GM12864 (cell line): ENCODE measurements at places on chromosomes 2 and 18.

- no peak for DNase-seq
Observed at GRCh38 chr18:75545189-75545588, 117.7 kb upstream of the SMIM21 start.

DNA sequence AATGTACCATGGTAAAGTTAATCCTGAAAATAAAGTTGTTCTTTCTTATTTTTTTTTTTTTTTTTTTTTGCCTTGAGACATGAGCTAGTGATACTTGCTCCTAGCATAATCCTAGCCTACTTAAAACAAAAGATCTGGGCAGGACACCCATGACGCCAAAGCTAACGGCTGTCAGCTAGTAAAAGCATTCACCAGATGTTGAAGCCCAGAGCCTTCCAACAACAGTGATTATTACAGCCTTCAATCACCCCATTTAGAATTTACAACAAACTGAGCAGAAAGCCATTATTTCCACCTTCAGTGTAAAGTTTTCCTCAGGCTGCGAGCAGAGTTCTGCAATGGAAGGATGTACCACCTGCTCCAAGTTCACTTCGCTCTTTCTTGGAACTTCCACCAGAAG is 259.5 kb downstream of the SP3 start:
- no peak for DNase-seq

GRCh38 chr2:37708146-37708545 is 36.7 kb upstream of the CDC42EP3 start:
- DNase-seq: no peak

DNA sequence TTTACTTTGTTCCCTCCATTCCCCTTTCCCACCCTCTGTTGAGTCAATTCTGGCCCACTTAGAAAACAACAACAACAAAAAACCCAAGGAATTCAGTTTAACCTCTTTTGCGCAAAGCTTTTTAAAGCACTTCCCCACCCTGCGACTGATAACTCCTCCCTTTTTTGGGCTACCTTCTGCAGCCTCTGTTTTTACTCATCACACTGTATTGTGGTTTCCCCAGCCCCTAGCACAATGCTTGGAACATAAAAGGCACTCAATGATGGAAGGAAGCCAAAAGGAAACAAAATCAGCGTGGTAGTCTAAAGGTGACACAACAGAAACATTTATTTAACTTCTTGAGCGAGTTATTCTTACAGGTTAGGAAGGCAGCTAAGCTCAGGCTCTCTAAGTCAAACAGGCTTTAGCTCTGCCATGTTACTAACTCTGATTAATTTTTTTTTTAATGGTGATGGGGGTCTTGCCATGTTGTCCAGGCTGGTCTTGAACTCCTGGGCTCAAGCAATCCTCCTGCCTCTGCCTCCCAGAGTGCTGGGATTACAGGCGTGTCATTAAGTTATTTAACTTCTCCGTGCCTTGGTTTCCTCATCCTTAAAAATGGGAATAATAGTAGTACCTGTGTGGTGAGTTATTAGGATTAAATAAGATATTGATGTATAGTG is 1.3 kb downstream of the CEP68 start:
- DNase-seq: peak; percentile 54

DNA sequence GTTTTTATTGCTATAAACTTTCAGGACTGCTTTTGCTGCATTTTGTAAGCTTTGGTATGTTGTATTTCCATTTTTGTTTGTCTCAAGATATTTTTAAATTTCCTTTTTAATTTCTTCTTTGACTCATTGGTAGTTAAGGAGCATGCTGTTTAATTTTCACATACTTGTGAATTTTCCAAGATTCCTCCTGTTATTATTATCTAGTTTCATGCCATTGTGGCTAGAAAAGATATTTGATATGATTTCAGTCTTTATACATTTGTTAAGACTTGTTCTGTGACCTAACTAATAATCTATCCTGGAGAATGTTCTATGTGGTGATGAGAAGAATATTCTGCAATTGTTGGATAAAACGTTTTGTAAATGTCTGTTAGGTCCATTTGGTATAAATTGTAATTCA is 62.1 kb downstream of the NUP35 start:
- no peak for DNase-seq

DNA sequence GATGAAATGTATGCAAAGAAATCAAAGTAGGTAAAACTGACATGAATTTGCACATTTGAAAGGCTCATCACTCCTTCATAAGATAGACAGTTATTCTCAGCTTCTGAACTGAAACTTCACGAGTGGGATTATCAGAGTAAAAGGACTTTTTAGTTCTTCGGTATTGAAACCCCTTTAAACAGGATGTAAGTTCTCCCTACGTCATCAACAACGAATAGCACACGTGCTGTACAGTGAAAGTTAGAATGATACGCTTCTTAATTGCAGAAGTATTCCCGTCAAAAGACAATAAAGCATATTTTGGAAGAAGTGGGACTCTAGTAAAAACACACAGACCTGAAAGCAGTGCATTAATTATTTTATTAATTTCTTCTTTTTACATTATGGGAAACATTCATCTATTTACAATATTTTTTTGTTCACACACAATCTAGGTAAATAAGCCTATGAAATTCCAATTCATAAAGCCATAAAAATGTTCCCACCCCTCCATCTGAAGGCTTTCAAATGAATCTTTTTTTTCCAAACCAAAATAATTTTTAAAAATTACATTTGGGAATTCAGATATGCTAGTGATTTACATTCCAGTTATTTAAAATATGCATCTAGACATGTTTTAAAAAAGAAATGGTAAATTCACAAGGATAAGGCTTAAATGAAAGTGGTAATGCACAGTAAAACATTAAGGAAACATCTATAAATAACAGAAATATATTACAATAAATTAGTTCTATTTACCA is 45.9 kb downstream of the TGIF1 start:
- no peak for DNase-seq

DNA sequence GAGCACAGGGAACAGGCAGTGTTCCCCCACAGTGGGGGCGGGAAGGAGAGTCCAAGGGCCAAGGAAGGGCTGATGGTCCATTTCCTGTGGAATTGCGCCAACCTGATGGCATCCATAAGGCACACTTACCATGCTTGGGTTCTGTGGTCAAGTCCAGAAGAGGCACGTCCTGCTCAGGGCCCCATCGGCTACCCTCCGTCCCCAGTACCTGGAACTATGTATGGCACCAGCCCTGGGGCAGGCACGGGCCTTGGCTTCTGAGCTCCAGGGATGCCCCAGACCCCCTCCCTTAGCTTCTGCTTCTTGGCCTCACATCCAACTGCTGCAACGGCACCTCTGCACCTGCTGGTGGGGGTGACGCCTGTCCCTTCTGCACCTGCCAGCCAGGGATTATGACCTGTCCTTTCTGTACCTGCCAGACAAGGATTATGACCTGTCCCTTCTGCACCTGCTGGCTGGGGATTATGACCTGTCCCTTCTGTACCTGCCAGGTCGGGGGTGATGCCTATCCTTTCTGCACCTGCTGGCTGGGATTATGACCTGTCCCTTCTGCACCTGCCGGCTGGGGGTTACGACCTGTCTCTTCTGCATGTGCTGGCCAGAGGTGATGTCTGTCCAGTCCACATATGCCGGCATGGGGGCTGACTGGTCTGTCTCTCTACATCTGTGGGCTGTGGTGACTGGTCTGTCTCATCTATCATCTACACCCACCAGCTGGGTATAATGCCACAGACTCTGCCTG is 45.4 kb upstream of the SNTG2 start:
- DNase-seq: no peak

DNA sequence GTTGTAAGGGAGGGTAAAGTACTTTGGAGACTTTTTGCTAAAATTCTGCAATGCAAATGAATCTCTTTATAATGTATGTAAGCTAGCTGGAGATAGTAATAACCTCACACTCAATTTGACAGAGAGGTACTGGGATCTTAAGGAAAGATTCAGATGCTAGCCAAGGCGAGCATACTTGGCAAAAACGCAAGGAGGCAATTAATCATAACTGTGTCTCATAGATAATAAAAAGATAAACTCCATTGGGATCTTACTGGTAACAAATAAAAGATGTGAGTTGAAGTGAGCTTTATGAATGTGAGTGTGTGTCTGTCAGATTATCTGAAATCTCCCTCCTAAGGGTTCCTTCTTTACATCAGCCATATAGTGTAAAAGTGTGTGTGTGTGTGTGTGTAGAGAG is 533.0 kb downstream of the TMX3 start:
- no peak for DNase-seq

- no peak for DNase-seq
Observed at GRCh38 chr2:23294238-23294637, 90.7 kb upstream of the KLHL29 start.
